ENCODE measurements at places on chromosomes 6 and 20.

- peak; percentile 19 for DNase-seq
Measured at GRCh38 chr20:36153736-36154699, 522 bp upstream of the EPB41L1 start.

DNA sequence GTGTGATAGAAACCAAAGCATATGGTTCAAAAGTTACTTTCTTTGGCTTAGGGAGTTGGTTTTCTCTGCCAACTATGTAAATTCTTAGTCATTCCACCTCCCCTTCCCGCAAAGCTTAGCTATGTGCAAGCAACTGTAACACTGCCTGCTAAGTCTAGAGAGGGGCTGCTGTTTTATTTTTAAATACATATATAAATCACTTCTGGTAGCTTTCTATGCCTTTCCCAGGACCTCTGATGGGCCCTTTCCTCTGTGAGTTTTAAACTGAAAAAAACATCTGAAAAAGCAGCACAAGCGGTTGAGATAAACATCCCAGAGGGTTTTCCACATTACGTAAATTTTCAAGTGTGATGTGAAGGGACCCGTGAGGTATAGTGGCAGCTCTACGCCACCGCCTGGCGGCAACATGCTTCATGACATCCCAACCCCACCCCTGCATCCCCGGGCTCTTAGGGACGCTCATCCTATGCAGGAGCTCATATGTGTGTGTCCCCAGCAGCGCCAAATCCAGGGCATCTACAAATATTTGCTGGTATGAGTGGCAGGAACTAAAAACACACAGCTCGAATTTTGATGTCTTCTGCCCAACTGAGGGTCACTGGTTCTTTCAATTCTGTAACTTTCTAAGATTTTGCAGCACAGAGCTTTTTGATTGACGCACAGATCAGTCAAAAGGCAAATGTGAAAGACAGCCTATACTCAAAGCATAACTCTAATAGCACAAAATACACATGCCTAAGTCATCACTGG, 12.7 kb downstream of the SAYSD1 start:
- no peak for DNase-seq

DNA sequence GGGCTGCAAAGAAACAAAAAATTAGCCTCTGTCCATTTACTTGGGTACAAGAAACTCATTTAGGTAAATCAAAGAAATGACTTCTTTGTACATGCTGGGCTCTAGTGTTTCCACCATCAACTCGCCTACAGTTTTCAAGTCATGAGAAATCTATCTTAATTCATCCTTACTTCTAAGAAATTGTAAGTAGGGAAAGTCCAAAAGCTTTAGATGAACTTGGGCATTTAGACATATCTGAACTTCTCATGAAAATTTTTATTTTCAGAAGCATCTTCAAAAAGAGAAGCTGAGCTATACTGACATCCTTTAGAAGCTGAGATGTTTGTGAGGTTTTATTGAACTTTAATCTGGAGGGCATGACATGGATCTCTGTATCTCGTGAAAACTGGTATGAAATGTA, 117.3 kb downstream of the MYB start:
- no peak for DNase-seq

DNA sequence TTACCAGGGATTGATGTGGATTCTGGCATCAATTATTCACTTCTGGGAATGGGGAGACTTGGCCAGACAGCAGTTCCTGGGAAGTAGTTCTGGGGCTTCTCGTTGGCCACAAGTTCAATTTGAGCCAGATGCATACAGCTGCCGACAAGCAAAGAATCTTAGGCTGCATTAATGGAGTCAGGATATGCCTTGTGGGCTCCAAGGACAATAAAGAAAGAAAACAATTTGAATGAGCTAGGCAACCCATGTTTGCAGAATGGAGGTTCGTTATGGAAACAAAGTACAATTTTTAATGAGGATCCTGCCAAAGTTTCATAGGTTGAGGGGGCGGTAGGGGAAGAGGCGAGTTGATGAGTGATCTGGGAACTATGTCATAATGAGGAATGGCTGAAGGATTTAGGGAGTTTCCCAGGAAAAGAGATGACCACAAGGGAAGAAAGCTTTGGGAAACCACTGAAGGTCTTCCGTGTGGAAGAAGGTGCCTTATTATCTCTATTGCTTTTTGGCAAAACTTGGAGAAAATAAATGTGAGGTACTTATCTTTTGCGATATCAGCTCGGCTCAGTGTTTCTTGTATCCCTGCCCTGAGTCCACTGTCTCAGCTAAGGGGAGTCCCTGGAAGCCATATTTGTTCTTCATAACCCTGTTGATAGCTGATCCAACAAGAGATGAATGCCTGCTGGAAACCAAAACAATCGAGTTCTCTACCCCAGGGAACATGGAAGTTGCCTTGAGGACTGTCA, 181.0 kb upstream of the ZNF217 start:
- DNase-seq = no peak

DNA sequence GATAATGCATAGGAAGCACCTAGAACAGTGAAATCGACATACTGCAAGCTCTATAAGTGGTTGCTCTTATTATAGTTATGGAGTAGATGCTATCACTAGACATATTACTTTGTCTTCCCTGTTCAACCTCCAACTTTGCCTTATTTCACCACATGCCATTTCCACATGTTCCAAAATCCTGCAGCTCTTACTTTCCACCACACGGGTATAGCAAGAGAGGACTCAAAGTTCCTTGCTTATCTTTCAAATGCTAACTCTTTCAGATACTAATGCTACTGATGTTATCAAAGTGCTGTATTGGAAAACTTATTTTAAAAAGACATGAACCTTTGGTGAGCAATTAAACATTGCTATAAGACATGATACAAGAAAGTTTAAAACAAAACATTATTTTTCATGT, 1130.1 kb downstream of the HACE1 start:
- no peak for DNase-seq

GRCh38 chr6:3987053-3987452, 91.9 kb downstream of the FAM217A start:
- no peak for DNase-seq

- no peak for DNase-seq
Measured at GRCh38 chr6:1654054-1654453, 44.3 kb downstream of the FOXC1 start.

GRCh38 chr20:14916360-14916920, 579.0 kb upstream of the FLRT3 start:
- DNase-seq = no peak

DNA sequence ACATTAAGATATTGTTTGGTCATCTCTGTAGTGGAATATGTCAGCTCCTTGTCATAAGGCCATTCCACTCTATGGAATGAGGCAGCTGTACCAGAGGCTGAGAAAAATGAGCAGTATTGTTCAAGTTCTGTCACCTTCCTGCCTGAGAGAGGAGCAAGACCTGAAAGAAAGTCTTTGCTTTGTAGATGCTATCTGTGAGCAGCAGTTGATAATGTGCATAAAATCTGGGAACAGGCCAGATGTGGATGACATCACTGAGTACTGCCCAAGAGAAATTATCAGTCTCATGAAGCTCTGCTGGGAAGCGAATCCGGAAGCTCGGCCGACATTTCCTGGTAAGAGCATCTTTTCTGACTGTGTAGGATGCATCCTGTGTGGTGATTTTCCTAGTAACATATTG, 16.8 kb downstream of the RIPK1 start:
- DNase-seq = no peak

- DNase-seq = no peak
Measured at GRCh38 chr20:6920991-6921613, 153.6 kb downstream of the BMP2 start.

GRCh38 chr20:40468759-40469158, 220.3 kb downstream of the MAFB start:
- no peak for DNase-seq

- no peak for DNase-seq
Measured at GRCh38 chr6:164142322-164142721, 727.8 kb downstream of the QKI start.

DNA sequence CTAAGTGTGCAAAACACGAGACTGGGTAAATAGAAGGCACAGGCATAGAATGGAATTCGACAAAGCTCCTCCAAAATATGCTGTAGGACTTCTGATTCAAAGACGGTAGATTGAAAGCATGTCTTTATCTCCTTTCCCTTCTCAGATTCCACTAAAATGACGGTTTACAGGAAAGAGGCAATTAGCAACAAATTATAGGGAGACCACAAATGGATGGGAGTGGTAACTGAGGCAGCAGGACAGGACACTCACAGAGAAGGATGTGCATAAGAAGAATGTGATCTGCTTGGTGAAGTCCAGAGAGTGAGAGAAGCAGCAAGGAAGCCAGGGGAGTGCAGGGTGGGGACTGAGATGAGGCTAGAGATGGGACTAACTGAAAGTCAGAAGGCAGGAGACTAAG, 113.4 kb upstream of the MRPS10 start:
- no peak for DNase-seq

GRCh38 chr6:67450641-67451040, 1184.4 kb upstream of the ADGRB3 start:
- DNase-seq = no peak

GRCh38 chr6:163579880-163580295, 165.4 kb downstream of the QKI start:
- DNase-seq = no peak

- DNase-seq = no peak
Measured at GRCh38 chr6:135146162-135146934, 34.8 kb upstream of the MYB start.

GRCh38 chr20:48574383-48574782, 253.4 kb downstream of the PREX1 start:
- DNase-seq = no peak

DNA sequence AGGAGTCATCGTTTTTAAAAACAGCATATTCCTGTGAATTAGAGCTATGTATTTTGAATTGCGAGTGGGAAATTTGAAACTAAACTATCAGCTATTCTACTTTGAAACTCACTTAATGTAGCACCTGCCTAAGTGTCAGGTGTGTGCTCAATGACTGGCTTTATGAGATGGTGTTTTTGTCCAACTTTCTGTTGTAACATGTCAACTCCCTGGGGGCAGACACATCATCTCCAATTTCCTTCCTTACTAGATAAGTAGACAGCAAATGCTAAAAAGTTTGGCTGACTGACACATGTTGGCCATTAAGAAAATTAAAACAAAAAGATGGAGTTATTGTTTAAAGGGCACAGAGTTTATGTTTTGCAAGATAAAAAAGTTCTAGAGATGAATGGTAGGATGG, 226.9 kb downstream of the TFAP2B start:
- DNase-seq = no peak

- DNase-seq = peak; percentile 69
Measured at GRCh38 chr20:35600993-35601973, 14.3 kb upstream of the SPAG4 start.

GRCh38 chr6:13004601-13005000, 288.0 kb downstream of the PHACTR1 start:
- no peak for DNase-seq

GRCh38 chr6:74519163-74519562, 686.7 kb downstream of the COL12A1 start:
- no peak for DNase-seq

GRCh38 chr6:169240591-169241390, 12.9 kb downstream of the THBS2 start:
- no peak for DNase-seq

Measured in stimulated activated CD4-positive, alpha-beta T cell treated with anti-CD3 and anti-CD28 coated beads, Interleukin-2, amount 100 ng/mL, for 4 hours (primary cell).